ENCODE measurements at places on chromosomes 13 and 19.

DNA sequence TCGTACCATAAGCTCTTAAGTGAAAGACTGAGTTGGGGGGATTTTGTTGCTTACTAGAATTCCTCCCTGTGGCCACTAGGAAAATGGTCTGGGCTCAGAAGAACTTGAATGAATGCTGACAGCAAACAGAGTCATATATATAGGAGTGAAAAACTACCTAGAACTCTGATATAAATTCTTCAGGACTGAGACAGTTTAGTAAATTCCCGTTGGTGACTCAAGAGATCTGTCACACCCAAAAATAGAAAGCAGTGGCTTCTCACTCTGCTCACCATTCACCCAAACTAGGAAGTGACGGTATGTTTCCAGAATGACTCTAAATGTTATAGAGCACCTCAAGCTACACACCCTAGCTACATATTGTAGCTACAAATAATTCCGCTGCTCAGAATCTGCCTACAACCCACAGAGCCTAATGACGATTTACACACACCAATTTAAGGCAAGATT is 116.2 kb downstream of the TBC1D4 start:
- DNase-seq, result no peak

- no peak for DNase-seq
These were observed 1.0 kb downstream of the AXL start for GRCh38 chr19:41219924-41220567.

DNA sequence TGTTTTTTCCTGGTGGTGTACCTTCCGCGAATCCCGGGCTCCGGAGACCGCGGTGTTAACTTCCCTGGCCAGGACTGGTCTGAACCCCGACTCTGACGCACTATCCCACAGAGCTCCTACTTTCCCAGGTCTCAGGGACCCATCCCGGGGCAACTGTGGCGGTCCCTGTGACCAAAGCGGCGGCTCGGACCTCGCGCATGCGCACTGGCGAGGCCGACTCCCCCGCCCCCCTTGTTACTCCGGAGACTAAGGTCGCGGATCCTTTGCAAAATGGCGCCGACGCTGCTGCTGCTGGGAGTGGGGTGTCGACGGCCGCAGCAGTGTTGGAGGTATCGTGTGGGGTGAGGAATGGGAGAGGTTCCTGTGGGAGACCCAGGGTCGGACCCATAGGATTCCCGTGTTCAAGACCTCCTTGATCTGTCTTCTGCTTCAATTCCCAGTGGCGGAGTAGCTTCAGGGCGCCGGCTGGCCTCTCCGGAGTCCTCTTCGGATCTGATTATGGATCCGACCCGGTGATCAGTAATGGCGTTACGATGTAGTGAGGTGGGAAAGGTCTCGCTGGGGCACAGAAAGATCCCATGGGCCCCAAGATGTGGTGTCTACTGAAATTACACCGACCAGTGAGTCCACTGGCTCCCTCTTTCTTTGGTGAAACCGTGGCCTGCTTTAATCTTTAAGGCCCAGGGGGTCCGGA is 66.6 kb upstream of the ZNF527 start:
- DNase-seq, result no peak

DNA sequence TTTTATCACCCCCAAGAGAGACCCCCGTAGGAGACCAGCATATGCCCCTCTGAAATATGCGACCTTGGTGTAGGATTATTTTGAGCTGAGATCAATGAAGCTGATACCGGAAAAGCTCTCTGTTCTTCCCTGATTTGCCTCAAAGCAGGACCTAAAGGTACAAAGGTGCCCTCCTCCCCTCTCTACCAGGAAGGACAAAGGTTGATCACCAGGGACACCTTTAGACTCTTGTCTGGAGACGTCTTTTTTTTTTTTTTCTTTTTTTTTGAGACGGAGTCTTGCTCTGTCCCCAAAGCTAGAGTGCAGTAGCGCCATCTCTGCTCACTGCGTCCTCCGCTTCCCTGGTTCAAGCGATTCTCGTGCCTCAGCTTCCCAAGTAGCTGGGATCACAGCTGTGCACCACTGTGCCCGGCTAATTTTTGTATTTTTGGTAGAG is 792 bp upstream of the PEX11G start:
- no peak for DNase-seq

DNA sequence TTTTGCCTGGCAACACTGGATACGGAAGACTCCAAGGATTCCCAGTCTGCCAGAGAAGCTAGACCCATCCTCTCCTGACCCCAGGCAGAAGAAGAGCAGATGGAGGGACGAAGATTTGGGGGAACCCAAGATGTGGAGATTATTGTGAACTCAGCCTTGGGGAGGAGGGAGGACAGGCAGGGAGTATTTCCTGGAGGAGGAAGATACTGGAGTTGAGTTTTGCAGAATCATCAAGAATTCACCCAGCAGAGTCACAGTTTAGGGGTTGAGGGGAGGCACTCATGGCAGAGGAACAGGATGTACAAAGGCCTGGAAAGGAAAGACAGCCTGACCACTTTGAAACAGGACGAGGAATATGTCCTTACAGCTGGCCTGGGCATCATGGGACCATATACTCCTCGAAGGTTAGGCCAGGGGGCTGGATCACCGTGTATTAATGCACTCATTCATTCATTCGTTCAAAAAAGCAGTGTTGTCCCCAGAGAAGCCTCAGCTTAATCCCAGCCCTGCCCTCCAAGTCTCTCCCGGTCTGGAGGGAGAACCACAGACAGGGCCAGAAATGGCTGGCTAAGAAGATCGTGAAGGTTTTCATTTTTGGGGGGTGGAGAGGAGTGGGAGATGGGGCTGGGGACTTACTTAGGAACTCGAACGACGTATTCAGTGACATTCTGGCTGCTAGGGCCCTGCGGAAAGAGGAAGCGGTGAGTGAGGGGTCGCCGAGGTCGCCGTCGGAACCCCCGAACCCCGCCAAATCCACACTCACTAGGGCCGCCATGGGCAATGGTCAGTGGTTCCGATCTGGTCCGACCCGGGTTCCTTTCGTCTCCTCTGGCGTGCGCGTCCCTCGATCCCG is 517 bp downstream of the GTF2F1 start:
- no peak for DNase-seq

- no peak for DNase-seq
These were observed 146.9 kb upstream of the UFM1 start for GRCh38 chr13:38202740-38203139.

DNA sequence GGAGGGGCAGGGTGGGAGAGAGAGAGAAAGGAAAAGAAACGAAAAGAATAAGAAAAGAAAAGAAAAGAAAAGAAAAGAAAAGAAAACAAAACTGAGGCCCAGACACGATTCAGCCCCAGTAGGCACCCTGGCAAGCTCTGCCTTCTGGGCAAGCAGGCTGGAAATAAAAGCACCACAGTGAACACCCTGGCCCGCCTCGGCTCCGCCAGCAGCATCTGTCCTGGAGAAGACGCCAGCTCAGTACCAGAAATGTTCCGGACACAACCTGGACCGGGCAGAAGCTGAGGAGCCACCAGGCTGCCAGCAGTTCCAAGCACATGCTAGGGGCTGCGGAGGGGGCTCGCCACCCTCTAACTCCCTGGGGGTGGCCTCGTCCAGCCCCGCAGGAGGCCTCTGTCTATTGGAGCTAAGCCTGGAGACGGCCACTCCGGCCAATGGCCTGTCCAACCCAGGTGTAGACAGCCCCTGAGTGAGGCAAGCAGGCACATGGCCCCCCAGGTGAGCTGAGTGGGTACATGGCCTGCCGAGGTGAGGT is 11.4 kb upstream of the CPAMD8 start:
- DNase-seq, result no peak

All from stimulated activated CD8-positive, alpha-beta memory T cell treated with anti-CD3 and anti-CD28 coated beads, Interleukin-7, amount 100 ng/mL, for 4 hours (primary cell).